ENCODE measurements at places on chromosomes 5 and 9. TPM values are rescaled to one million over a fixed set of nuclear protein-coding genes. Genes with fewer than 3 reads are reported as not detected.

Gene RNF130
- 6.9 TPM for total RNA-seq

Gene SPINK6
- not detected for total RNA-seq

Gene CMBL
- 37.8 TPM for total RNA-seq

Gene HAUS6
- total RNA-seq = 13.6 TPM

Gene SLC34A1
- not detected for total RNA-seq

Gene FIBCD1
- total RNA-seq = 8.0 TPM

Gene PCDHGB2
- total RNA-seq = 4.4 TPM

DNA sequence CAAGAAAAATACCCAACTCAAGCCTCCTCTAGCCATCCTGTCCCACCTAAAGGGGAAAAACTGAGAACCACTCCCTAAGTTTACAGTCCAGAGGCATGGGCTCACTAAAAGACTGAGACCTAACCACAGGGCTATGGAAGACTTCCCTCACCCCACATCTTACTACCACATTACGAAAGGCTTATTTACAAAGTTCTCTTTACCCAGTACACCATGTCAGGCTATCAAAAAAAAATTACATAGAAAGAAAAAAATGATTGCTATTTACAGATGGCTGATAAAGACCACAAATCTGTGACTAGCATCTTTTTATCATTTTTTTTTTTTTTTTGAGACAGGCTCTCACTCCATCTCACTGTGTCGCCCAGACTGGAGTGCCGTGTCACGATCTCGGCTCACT, 69.7 kb upstream of the TNPO1 start:
- no peak for DNase-seq

DNA sequence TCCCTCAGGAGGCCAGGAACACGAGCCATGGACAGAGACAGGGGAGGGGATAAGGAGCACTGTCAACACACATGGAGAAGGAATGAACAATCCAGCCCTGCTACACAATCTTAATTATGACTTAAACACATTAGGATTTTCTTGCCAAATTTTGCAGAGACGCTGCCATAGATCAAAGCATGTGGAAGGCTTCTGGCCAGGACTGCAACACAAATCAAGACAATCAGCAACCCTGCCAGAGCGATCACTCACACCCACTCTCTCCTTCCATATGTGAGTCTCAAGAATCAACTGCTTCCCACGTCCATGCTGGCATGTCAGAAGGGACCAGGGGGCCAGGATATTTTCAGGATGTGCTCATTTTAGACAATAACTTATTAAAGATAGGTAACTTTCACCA, 85.6 kb downstream of the ROR2 start:
- DNase-seq = no peak

- DNase-seq = peak; percentile 86
Measured at GRCh38 chr9:81410201-81410600, 279.1 kb downstream of the TLE1 start.

DNA sequence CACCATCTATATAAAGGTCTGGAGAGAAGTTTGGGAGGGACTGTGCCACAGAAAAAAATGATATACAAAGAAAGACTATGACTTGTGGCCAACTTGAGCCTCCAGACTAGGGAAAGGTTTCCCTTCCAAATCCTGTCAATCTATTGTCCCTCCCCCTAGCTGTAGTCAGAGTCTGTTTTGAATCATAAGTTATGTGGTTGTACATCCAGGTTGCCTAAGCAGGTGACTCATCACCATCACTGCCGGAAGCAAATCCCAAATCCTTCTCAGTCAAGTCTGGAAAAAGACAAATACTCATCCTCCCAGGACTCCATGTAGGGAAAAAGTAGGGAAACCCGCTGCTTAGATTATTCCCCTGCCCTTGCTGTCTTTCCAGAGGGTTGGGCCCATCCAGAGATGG, 235.7 kb downstream of the CDK5RAP2 start:
- DNase-seq = peak; percentile 67

GRCh38 chr9:126159430-126160060, 167.1 kb upstream of the MVB12B start:
- no peak for DNase-seq

DNA sequence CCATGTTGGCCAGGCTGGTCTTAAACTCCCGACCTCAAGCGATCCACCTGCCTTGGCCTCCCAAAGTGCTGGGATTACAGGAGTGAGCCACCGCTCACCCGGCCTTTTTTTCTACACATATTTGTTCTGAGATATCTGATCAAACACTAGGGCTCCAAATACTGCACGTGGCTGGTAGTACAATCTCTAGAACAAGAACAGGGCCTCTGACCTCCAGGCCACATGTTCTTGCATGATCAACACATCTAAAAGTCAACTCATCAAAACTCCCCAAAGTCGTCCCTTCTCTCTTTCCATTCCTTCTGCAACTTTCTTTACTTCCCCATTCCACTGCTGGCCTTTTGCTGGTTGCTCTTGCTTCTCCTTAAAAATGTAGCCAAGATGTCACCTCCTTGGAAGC, 113.3 kb upstream of the LHFPL2 start:
- no peak for DNase-seq

DNA sequence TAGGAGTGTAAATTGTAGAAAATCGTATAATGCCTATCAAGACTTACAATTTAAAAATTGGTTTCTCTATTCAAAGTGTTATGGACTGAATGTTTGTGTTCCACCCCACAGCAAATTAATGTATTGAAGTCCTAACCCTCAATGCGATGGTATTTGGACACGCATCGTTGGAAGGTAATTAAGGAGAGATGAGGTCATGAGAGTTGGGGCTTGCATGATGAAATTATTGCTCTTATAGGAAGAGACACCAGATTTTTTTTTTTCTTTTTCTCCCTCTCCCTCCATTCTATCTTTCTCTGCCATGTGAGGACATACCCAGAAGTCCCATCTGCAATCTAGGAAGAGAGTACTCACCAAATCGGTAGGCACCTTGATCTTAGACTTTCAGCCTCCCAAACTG, 189.2 kb downstream of the MAN2A1 start:
- DNase-seq = no peak

DNA sequence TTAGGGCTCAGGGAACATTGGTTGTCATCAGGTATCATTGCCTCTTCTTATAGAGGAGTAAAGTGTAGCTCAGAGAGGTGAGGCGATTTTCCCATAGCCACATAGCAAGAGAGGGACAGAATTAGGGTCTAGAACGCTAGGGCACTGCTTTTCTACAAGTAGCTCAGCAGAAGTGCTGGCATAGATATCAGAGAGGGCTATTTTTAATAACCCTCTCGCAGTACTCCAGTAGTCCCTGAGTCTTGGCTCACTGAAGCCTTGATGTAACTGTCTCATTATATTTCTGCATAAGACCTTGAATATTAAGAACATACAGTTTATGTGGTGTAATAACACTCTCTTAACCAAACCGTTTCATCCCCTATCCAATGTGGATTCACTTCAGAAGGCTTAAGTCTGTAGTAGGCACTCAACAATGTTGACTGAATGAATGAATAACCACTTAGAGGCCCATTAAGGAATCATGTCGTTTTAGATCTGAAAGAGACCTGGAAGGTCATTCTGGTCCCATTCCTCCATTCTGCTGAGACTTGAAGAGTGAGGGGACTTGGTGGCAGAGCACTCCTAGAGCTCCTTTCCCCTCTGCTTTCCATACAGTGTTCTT, 4.7 kb upstream of the FRMPD1 start:
- DNase-seq = no peak

DNA sequence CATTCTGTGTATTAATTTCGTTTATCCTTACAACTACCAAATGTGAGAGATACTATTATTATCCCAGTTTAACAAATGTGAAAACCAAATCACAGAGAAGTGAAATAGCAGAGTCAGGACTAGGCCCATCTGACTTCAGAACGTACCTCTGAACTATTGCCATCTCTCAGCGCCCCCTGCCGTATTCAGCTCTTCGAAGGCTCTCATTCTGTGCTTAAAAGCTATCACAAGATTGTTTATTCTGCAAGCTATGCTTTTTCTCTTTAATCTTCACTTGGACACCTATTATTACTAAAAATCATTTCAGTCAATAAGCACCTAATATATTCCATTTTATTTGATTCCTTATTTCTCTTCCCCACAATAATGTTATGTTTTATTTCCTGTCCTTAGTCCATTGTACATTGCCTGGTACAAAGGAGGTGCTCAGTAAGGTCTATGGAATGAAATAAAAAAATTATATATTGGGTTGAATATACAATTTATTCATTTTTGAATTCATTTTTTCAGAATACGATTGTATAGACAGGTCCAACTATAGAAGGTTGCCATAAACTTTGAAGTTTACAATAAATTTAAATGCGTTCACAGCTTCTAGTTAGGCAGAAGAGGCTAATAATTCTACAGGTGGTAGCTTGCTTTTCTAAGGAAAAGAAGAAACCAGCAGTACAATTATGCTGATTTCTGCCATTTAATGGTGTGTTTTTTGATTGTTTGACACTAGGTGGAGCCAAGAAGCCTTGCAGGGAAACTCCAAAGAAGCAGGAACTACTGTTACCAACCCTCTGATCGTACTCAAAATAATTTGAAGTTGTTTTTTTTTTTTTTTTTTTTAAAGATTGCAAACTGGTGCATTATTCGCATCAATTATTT, 202.2 kb upstream of the DMRTA1 start:
- peak; percentile 39 for DNase-seq

DNA sequence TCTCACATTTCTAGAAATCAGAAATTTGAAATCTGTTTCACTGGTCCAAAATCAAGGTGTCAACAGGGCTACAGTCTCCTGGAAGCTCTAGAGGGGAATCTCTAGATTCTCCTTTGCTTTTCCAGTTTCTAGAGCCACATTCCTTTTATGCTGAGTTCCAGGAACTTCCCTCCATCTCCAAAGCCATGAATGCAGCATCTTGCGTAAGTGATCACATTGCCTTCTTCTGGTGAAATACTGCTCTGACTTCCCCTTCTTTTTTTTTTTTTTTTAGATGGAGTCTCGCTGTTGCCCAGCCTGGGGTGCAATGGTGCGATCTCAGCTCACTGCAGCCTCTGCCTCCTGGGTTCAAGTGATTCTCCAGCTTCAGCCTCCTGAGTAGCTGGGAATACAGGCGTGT, 23.8 kb downstream of the GDA start:
- no peak for DNase-seq

GRCh38 chr5:135343413-135343812, 55.6 kb downstream of the MACROH2A1 start:
- DNase-seq = peak; percentile 22

GRCh38 chr9:19074229-19074628, 25.0 kb downstream of the RRAGA start:
- DNase-seq = no peak

DNA sequence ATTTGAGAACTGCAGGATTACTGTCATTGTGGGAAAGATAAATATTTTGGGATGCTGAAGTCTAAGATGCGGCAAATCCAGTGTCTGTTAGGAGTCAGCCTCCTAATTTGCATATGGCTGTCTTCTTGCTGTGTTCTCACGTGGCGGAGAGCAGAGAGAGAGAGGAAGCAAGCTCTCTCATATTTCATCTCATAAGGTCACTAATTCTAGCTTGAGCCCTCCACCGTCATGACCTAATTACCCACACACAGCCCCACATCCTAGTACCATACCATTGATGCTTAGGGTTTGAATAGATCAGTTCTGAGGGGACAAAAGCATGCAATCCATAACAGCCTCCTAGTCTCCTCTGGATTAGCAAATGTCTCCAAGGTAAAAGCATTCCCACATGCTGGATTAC, 124.5 kb downstream of the CDH12 start:
- no peak for DNase-seq

GRCh38 chr9:87602933-87603643, 105.4 kb downstream of the DAPK1 start:
- no peak for DNase-seq

DNA sequence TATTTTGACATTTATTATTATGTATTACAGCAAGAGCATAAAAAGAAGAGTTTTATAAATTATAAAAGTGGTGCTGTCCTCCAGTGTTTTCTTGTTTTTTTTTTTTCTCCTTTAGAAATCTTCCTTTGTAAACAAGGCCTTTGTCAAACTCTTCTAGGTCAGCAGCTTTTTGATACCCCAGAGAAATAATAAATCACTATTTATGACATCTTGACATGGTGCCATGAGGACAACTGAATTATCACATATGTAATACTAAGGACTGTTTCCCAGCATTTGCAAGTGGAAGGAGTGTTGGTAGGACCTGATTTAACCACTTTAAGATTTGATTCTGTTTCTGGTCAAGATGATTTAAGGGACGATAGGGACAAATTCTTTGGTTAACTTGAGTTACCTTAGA, 4.6 kb downstream of the SMARCA2 start:
- no peak for DNase-seq
